ENCODE measurements at places on chromosomes 1 and 21.

GRCh38 chr1:193457676-193458075, 271.3 kb upstream of the B3GALT2 start:
- no peak for DNase-seq

- DNase-seq: no peak
These were observed 14.4 kb downstream of the CD55 start for GRCh38 chr1:207335695-207336363.

DNA sequence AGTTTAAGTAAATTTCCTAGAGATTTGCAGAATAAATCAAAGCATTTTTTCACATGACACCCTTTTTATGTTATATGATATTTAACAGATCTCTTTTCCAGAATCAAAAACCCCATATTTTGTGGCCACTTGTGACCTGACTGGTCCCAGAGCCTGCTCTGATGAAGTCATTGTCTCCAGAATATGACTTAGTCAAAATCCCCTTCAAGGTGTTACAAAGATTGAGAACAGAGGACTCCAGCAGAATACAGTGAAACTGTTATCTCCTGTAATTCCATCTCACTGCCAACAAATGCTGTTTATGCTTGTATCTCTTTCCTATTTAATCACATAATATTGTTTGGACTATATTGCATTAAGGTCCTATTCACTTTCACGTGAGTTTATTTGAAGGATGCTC, 25.6 kb downstream of the RGS1 start:
- DNase-seq: no peak

DNA sequence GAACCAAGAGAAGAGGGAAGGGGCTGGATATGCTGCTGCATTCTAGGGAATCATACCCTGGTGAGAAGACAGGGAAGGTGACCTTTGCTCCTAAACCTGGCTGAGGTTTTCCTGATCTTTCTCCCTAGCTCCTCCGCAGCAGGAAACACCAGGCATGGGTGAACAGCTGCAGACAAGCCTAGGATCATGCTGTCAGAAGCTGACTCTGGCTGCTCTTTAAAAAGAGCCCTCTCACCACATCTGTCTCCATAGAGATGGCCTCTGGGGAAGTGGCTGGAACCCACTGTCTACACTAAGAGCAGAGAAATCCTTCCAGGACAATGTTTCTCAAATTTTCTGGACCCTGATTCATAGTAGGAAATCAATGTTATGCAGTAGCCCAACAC, 57.6 kb downstream of the CD34 start:
- no peak for DNase-seq

DNA sequence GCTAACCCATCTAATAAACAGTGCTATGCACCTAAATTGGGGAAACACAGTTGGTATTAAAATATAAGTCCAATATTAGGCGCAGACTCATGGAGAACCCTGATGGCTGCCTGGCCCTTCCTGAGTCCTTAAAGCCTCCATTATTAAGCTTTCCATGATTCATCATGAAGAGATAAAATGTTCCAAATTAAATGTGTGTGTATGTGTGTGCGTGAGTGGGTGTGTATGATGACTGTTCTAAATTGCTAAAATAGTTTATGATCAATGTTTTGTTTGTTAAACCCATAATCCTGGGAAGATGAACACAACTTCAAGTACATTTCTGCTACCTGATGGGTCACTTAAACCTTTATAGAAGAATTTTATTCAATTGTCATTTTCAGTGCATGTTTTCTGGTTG, 6.3 kb upstream of the RBBP5 start:
- no peak for DNase-seq

DNA sequence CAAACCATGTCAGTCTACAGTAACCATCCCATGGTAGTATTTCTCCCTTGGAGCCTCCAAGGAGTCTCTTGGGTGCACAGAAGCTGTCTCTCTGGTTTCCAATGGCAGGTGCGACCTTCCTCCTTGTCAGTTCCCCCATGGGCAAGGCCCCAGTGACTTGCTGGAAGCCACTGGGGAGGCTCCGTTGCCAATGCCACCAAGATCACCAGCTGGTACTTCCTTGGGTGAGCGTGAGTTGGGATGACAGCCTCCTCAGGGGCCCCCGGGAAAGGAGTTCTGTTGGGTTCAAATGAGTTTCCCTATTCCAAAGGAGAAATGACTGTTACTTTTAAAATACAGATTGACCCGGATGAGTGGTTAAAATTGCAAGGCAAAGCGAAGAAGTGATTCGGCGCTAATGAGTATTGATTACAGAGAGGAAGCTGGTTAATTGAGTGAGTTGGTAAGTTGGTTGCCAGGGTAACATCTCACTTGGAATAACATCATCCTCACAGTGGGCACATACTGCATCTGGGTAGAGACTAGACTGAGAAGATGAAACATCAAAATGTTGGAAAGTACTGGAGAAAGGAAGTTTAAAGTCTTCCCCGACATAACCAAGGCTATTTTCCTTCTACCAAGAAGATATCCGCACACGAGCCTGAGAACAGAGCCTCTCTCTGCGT, 53.0 kb upstream of the LAPTM5 start:
- no peak for DNase-seq

- no peak for DNase-seq
These were observed 58.2 kb downstream of the DNTTIP2 start for GRCh38 chr1:93820554-93821422.

DNA sequence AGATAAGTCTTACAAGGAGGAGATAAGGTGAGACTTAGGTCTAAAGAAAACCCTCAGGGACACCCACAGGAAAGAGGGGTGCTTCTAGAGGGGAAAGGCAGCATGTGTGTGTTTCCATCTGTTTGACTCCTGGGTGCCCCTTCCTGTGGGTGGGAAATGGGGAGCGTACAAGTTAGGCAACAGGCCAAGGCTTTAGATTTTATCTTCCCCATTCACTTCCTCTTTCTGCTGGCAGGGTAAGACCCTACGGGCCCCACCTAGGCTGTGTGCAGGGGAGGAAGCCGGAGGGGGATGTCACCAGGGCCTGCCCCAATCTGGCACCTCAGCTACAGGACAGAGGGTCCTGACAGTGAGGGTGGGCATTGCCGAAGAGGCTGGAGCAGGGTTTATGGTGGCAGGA, 2.5 kb upstream of the OLIG1 start:
- DNase-seq: no peak

- no peak for DNase-seq
These were observed 20.6 kb downstream of the REG4 start for GRCh38 chr1:119790451-119791198.

DNA sequence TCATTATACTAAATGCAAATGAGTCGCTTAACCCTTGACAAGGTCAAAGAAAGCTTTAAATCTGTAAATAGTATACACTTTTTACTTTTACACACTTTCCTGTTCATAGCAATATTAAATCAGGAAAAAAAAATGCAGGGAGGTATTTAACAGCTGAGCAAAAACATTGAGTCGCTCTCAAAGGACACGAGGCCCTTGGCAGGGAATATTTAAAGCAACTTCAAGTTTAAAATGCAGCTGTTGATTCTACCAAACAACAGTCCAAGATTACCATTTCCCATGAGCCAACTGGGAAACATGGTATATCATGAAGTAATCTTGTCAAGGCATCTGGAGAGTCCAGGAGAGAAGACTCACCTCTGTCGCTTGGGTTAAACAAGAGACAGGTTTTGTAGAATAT, 62.7 kb downstream of the CAPN2 start:
- no peak for DNase-seq

DNA sequence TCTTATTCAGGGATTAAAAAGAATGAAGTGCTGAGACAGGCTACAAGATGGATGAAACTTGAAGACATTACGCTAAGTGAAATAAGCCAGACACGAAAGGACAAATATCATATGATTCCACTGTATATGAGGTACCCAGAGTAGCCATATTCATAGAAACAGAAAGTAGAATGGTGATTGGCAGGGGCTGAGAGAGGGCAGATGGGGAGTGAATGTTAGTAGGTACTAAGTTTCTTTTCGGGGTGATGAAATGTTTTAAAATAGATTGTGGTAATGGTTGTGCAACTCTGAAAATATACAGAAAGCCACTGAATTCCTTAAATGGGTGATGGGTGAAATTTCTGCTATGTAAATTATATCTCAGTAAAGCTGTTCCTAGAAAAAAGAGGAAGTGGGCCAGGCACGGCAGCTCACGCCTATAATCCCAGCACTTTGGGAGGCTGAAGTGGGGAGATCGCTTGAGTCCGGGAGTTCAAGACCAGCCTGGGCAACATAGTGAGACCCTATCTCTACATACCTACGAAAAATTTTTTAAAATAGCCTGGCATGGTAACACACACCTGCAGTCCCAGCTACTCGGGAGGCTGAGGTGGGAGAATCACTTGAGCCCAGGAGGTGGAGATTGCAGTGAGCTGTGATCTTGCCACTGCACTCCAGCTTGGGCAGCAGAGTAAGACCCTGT, 15.9 kb downstream of the SLC27A3 start:
- DNase-seq: no peak

GRCh38 chr1:167447521-167448136, 70.7 kb downstream of the CD247 start:
- no peak for DNase-seq

DNA sequence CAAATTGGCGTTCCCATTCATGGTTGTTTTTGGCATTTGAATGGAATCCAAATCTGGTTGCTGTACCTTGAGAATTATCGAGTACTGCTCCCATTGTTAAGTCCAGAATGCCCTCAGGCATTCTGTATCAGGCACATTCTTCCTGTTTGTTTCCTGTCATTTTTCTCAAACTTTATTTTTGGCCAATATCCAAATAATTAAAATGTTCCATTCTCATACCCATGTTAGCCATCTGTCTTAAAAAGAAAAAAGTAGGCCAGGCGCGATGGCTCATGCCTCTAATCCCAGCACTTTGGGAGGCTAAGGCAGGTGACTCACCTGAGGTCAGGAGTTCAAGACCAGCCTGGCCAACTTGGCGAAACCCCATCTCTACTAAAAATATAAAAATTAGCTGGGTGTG, 29.3 kb upstream of the SHISA4 start:
- no peak for DNase-seq

DNA sequence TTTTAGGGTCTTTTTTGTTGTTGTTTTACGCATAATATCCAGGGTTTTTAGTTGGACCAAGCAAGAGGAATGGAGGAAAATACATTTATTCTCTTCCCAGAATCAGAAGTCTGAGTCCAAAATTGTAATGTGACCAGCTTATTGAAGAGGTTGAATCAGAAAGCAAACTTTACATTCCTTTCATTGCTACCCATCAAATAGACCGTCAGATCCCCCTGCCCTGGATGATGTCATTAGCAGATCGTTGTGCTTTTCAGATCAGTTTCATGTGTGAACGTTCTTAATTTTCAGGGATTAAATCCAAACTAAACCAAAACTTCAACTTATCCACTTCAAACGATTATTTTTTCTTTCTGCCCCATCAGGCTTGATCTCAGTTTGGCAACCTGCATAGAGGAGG, 85.7 kb upstream of the NGF start:
- DNase-seq: no peak
